Uterus (tissue), 4 donors: ENCODE measurements at places on chromosomes 16 and 17. TPM values are rescaled to one million over a fixed set of nuclear protein-coding genes. Genes with fewer than 3 reads are reported as not detected.

DNA sequence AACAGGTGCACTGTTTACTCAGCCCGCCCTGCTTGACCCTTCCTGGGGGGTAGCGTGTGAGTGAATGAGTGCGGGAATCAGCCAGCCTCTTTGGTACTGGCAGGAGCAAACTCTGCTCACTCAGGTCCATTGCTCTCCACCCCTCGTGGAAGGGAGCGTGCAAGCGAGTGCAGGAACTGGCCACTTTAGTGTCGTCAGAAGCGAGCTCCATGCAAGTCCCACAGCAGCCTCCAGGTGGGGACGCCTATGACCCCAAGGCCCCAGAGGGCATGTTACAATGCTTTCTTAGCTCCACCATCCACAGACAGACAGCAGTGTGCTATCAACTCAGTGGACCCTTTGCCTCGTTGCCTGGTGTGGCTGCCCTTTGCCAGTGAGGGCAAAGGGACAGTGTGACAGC lies 1025.1 kb upstream of the CDH8 start:
- H3K36me3 ChIP-seq, result no peaks in the 10 kb centered on the region
- DNase-seq, result no peak
- no peaks in the 10 kb centered on the region for H3K27me3 ChIP-seq
- no peak overlapping the region for H3K27ac ChIP-seq

- H3K27ac ChIP-seq, result no peak overlapping the region
- no peaks in the 10 kb centered on the region for H3K4me1 ChIP-seq
- H3K36me3 ChIP-seq, result no peaks in the 10 kb centered on the region
- no peaks in the 10 kb centered on the region for H3K27me3 ChIP-seq
- no peak overlapping the region for H3K4me3 ChIP-seq
Observed at GRCh38 chr17:67441052-67441895, 64.2 kb downstream of the PITPNC1 start.

GRCh38 chr16:15553313-15554088 lies 89.5 kb downstream of the MARF1 start:
- no peak overlapping the region for H3K4me3 ChIP-seq
- H3K27ac ChIP-seq, result no peak overlapping the region
- H3K36me3 ChIP-seq, result no peaks in the 10 kb centered on the region
- no peak for DNase-seq
- H3K4me1 ChIP-seq, result no peaks in the 10 kb centered on the region

DNA sequence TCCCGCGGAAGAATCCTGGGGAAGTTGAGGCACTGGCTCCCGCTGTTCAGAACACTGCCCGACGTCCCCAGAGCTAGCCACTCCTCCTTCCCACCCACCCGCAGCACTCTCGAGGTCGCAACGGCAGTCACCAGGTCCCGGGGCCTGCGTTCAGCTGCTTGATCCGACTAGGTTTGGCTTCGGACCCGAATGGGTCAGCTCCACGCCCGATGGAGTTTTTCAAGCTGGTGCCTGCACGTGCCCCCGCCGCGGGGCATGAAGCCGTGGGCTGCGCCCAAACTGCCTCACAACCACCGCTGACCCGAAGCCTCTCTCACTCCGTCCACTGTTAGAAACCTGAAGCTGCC lies 12.4 kb upstream of the ODF4 start:
- H3K4me1 ChIP-seq, result no peaks in the 10 kb centered on the region
- peak overlapping the region; percentile 27 for H3K4me3 ChIP-seq
- DNase-seq, result no peak
- no peaks in the 10 kb centered on the region for H3K27me3 ChIP-seq

The TMC8 gene
- total RNA-seq, result 0.51 TPM

DNA sequence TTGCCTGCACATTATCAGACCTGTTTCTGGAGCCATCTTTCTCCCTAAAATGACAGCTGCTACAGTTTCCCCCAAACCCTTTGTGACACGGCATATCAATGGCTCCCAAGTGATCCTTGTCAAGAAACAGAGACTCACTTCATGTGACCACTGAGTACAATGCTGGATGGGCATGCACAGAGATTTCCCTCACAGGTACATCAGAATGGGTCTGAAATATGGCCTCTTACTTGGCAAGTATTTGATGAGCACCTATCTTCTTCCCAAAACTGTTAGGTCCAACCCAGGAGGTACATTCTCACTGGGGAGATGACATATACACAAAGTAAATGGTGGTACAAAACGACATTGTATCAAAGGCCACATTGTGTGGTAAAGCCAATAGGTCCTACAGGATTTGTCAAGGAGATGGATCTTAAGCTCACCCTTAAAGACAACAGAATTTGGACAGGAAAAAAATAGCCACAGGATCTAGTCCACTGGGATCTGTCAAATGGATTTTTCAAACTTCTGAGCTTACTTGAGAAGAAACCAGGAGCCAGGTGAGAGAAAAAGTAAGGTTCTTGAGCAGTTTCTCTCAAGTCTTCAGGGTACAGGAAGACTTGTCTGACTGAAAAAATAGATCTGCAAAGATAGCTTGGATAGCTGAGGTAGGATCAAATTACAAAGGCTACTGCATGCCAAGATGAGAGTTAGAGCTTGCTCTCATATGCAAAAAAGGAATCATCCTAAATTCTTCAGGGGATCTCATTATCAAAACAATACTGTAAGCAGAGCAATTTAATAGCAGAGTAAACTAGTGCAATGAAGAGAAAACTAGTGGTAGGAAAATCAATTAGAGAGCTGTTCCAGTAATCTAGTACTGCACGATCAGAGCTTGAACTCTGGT lies 28.8 kb downstream of the RNF43 start:
- no peaks in the 10 kb centered on the region for H3K4me1 ChIP-seq
- H3K36me3 ChIP-seq, result no peaks in the 10 kb centered on the region
- DNase-seq, result no peak
- no peaks in the 10 kb centered on the region for H3K27me3 ChIP-seq

DNA sequence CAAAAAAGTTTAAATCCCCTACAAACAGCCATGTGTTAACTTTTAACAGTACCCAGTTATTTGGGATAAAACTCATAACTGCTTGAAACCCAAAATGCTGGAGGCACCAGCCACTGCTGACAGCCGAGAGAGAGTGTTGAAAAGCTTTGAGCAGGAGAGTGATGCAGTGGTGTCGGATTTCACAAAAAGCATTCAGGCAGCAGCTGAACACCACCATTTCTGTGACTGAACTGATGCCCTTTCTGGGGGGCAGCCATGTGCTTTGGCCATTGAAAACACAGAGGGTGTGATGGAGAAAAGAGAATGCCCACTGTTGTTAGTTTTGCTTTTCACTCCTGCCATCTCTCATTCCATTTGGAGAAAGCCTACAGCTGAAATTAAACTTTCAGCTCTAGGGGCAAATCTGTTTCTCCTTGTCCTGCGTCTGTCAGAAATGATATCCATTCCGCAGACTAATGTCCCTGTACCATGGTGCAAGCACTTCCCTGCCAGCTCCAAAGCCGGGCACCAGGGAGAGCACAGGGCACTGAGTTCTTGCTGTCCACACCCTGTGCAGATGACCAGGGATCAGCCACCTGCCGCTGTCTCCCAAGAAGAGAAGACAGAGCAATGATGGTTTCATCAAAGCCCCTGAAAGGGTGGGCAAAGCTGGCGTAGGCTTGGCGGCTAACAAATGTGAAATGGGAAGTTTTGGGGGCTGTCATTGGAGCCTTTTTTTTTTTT lies 16.6 kb upstream of the MLYCD start:
- no peaks in the 10 kb centered on the region for H3K36me3 ChIP-seq
- DNase-seq, result no peak
- no peaks in the 10 kb centered on the region for H3K27me3 ChIP-seq
- no peak overlapping the region for H3K27ac ChIP-seq
- no peak overlapping the region for H3K4me3 ChIP-seq

The TNFRSF17 gene
- total RNA-seq, result not detected

The STH gene
- not detected for total RNA-seq

The IRX3 gene
- 1.5 TPM for total RNA-seq

DNA sequence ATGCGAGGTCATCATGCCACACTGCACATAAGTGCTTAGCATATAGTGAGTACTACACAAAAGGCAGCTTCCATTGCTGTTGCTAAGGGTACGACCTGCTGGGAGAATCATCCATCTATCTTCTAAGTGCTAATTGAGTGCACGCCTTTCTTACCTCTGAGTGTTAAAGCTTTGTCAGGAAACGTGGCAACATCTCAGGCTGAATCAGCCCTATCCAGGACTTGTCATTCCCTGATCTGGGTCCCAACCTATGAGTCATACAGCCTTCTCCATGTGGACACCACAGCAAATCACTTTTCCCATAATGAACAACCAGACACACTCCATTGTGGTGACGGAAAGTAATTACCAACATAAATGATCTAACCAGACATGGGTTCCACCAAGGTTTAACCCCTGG lies 201.1 kb upstream of the MAF start:
- no peaks in the 10 kb centered on the region for H3K4me1 ChIP-seq
- H3K27ac ChIP-seq, result no peak overlapping the region
- H3K36me3 ChIP-seq, result no peaks in the 10 kb centered on the region
- H3K27me3 ChIP-seq, result no peaks in the 10 kb centered on the region

DNA sequence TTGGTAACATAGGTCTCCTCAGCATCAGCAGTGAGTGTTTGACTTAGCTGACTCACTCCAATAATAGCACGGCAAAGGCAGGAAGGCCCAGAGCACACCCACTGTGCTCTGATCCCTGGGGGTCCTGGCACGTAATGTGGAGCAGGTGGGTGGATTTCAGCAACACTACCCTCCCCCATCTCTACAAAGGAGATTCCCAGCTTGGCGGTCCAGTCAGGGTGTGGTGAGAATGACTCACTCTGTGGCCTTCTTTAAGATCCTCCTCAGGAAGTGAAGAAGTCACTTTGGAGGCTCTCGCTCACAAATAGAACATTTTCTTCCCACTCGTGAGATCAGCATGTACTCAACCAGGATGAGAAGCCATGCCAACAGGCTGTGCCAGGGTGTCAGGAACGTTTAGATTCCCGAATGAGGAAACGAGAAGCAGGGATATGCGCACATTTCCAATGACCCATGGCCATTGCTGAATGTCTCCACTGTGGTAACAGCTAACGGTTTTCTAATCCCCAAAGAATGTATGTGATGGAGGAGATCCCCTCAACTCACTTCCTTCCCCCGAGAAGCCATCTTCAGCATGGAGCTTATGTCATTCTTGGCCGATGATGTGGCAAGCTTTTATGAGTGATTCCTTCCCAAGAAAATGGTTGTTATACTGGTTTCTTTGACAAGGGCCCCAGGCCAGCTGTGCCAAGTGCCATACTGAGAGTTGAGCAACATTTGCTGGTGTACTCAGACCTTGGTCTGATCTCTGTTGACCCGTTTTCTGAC lies 365.2 kb downstream of the C16orf95 start:
- no peak overlapping the region for H3K4me3 ChIP-seq
- no peaks in the 10 kb centered on the region for H3K27me3 ChIP-seq
- DNase-seq, result no peak

- no peak for DNase-seq
- no peaks in the 10 kb centered on the region for H3K4me1 ChIP-seq
- H3K27ac ChIP-seq, result no peak overlapping the region
- H3K4me3 ChIP-seq, result no peak overlapping the region
- no peaks in the 10 kb centered on the region for H3K27me3 ChIP-seq
Observed at GRCh38 chr17:5695480-5695879, 111.2 kb upstream of the NLRP1 start.

GRCh38 chr17:42010898-42011516 lies 6.2 kb downstream of the DNAJC7 start:
- no peak overlapping the region for H3K4me3 ChIP-seq
- peaks cover 6% of the 10 kb centered on the region for H3K4me1 ChIP-seq
- H3K27ac ChIP-seq, result no peak overlapping the region

GRCh38 chr16:88453611-88454522 lies 787 bp downstream of the ZFPM1 start:
- no peak for DNase-seq
- H3K27ac ChIP-seq, result no peak overlapping the region
- H3K4me1 ChIP-seq, result no peaks in the 10 kb centered on the region
- H3K27me3 ChIP-seq, result no peaks in the 10 kb centered on the region
- H3K4me3 ChIP-seq, result peak overlapping the region; percentile 44
- H3K36me3 ChIP-seq, result no peaks in the 10 kb centered on the region

- H3K27me3 ChIP-seq, result no peaks in the 10 kb centered on the region
- no peaks in the 10 kb centered on the region for H3K36me3 ChIP-seq
- H3K27ac ChIP-seq, result no peak overlapping the region
- H3K4me3 ChIP-seq, result no peak overlapping the region
- DNase-seq, result no peak
Observed at GRCh38 chr16:22788193-22788530, 25.8 kb upstream of the HS3ST2 start.

DNA sequence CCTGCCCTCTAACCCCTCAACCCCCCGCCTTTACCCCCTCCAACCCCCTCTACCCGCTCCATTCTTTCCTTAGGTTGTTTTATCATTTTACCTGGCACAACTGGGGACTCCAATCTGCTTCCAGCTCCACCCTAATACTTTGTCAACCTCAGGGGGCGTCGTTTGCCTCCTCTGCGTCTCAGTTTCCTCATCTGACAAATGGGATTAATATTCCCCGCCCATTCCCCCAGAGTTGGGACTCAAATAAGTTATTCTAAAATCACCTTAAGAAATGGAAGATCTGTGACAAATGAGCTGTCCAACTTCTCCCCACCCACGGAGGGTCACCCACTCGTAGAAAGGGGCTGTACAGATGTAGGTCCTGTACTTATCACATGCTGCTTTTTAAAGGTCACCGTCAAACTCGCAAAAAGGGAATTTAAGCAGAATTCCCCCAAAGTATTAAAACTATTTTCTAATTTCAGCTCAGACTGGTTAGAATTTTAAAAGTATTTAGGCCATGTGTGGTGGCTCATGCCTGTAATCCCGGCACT lies 40.6 kb upstream of the CPNE2 start:
- H3K4me3 ChIP-seq, result no peak overlapping the region
- DNase-seq, result no peak
- no peak overlapping the region for H3K27ac ChIP-seq
- H3K27me3 ChIP-seq, result no peaks in the 10 kb centered on the region

DNA sequence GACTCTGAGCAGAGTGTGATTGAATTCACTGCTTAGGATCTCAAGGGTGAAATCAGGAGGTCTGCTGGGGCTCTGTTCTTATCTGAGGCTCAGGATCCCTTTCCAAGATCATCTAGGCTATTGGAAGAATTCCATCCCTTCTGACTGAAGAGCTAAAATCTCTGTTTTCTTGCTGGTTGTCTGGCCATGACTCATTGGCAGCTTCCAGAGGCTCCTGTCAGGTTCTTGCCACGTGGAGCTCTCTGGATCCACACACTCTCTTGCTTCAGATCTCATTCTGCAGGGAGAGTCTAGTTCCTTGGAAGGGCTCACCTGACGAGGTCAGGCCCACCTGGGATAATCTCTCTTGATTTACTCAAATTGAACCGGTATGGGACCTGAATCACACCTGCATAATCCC lies 930.7 kb downstream of the CDH8 start:
- DNase-seq, result no peak
- H3K36me3 ChIP-seq, result no peaks in the 10 kb centered on the region
- H3K27me3 ChIP-seq, result no peaks in the 10 kb centered on the region
- H3K27ac ChIP-seq, result no peak overlapping the region

The ST6GALNAC1 gene
- total RNA-seq, result 11.8 TPM

The FBXW10 gene
- total RNA-seq, result not detected
